ENCODE measurements at places on chromosomes 3 and 15.

GRCh38 chr3:13404626-13405452 lies 15.3 kb downstream of the NUP210 start:
- DNase-seq, result peak; percentile 49

DNA sequence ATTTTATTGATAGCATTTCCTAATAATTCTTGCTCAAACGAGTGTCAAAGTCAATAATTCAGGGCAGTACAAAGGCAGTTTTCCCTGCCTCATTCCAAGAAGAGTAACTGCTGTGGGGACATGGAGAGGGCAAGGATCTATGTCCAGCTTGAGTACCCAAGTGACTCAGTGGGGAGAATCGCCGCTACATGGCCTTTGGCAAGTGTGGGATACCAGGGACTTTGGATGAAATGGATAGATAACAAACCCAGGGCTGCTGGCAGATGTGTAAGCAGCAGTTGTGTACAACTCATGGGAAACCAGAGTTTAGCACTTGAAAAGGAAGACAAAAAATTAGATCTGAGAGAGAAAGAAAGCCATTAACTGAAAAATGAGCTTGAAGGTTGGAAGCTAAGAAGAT lies 122.2 kb upstream of the TRIM42 start:
- no peak for DNase-seq

DNA sequence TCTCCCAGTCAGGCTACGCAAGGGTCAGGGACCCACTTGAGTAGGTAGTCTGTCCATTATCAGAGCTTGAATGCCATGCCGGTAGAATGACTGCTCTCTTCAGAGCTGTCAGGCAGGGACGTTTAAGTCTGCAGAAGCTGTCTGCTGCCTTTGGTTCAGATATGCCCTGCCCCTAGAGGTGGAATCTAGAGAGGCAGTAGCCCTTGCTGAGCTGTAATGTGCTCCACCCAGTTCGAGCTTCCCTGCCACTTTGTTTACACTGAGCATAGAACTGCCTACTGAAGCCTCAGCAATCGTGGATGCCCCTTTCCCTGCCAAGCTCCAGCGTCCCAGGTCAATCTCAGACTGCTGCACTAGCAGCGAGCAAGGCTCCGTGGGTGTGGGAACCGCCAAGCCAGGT lies 57.5 kb upstream of the SETMAR start:
- no peak for DNase-seq

DNA sequence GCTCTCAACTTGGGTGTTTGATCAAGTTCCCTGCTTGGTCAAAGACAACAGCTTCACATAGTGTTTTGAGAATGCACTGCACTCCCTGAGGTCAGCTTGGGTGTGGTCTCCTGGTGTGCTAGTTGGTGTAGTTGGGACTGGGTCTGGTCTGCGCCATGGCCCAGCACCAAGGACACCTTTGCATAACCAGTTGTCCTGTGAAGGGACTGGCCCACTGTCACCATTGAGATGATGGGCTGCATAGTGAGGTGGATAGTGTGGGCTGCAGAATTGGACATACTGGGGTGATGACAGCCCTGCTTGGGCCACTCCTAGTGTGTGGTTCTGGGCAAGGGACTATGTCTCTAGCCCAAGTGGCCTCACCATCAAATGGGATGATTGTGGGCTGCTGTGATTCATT lies 9.5 kb downstream of the RPSA start:
- no peak for DNase-seq

- DNase-seq, result peak; percentile 90
Measured at GRCh38 chr15:63487076-63487757, 17.2 kb upstream of the USP3 start.
